NCI-H2081 treated with DMSO at 0.1 percent for 48 hours (cell line): ENCODE measurements at places on chromosomes 7 and 10.

DNA sequence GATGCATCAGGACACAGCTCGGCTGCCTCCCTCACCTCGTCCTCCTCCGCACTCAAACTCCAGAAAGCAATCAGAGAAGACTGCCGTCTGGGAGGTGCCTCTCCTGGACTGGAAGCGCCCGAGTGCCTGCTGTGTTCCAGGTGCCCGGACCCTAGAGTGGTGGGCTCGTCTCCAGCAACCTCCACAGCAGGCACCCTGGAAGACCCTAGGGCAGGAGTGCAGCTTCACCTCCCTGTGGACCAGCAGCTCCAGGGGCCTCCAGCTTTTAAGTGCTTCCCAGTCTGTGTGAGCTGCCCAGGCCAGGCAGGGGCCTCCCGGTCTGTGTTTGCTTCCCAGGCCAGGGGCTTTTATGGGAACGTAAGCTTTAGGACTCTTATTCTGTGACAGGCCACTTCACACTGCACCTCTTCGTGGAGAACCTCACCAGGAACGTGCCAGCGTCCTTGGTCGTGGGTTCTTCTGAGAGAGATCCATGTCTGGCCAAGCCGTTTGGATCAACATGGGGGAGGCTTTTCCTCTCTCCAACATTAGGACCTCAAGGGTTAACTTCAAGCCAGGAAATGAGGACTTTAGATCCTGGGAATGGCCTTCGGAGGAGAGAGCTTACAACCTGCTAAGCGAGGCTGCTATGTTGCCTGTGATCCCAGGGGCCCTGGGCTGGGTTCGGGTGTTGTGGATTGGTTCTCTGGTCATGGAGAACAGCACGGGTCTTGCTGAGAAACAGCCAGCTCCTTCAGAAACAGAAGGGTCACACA, 5.9 kb upstream of the PWWP2B start:
- no peak for DNase-seq

DNA sequence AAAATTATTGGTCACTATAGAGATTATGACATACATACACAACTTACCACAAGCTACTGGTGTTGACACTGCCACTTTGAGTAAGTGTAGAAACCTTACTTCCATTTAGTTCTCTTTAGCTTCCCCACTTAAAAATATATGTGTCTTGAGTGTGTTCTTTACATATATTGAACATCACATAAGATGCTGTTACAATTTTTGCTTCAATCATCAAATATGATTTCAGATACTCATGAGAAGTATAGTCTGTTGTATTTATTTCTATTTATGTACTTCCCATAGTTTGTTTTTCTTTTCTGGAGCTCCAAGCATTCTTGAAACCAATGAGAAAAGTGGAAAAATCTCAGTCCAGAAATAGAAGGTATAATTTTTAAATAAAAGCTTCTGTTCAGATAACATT, 102.7 kb upstream of the SDK1 start:
- no peak for DNase-seq

GRCh38 chr7:1735262-1735661, 65.2 kb downstream of the ELFN1 start:
- DNase-seq = no peak

- no peak for DNase-seq
Measured at GRCh38 chr10:90644165-90644564, 213.7 kb downstream of the HTR7 start.

- DNase-seq = no peak
Measured at GRCh38 chr10:79285315-79286197, 61.7 kb upstream of the PPIF start.

GRCh38 chr7:154910125-154910524, 92.8 kb downstream of the PAXIP1 start:
- DNase-seq = no peak
